Head of caudate nucleus (tissue), 42 donors: ENCODE measurements at places on chromosomes 3 and 15.

GRCh38 chr15:51185213-51186159 lies 90.8 kb upstream of the TNFAIP8L3 start:
- DNase-seq = no peak

DNA sequence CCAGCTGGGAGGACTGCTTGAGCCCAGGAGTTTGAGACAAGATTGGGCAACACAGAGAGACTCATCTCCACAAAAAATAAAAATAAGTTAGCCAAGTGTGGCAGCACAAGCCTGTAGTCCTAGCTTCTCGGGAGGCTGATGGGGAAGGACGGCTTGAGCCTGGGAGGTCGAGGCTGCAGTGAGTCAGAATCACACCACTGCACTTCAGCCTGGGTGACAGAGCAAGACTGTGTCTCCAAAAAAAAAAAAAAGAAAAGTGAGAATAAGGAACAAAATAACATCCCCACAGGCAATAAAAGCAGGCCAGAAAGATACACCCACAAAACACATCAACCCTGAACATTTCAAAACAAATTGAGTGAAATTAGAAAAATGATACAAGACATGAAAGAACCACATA lies 48.7 kb upstream of the OCA2 start:
- DNase-seq = no peak

DNA sequence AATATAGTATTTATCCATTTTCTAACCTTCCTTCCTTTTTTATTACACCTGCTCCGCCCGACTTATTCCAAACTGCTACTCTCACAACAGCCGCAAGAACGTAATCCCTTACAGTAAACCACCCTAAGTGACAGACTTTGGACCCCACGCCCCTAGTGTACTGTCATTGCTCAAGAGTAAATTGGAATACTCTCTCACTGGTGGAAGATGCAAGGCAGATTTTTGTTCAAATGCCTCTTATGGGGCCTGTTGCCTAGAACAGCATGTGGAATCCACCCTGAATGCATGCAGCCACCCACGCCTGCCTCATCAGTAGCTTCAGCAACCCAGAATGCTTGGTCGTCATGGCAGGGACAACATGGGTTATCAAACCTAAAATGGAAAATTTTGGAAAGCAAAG lies 226.2 kb upstream of the ST8SIA2 start:
- no peak for DNase-seq

DNA sequence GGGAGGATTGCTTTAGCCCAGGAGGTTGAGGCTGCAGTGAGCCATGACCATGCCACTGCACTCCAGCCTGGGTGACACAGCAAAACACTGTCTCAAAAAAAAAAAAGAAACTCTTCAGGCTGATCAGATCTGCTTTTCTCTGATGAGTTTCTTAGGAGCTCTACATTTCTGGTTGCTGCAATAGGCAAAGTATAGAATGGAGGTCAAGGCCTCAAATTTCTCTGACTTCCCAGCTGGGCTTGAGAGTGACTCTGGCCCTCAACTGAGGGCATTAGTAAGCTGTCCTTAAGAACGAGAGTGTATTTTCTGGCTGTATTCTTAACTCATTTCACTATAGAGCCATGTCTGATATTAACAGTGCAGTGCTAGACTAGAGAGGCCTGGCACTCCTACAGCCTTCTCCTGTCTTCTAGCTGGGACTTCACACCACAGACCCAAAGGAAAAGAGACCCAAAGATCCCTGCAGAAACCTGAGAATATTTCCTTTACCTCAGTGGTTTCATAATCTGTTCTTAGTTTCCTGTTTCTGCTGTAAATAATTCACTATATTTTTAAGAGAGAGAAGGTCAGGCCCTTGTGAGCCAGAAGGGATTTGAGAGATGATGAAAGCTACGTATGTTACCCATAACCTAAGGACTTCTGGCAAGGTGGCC lies 2.0 kb upstream of the NR1I2 start:
- DNase-seq = no peak

GRCh38 chr3:167102071-167102470 lies 278.0 kb downstream of the ZBBX start:
- DNase-seq = no peak

GRCh38 chr3:73029321-73029796 lies 32.1 kb upstream of the EBLN2 start:
- DNase-seq = no peak

- DNase-seq = no peak
Observed at GRCh38 chr3:173538410-173538809, 140.9 kb downstream of the NLGN1 start.

GRCh38 chr15:79967298-79968182 lies 3.5 kb downstream of the BCL2A1 start:
- DNase-seq = no peak

GRCh38 chr3:158792709-158793108 lies 9.1 kb upstream of the MFSD1 start:
- no peak for DNase-seq

DNA sequence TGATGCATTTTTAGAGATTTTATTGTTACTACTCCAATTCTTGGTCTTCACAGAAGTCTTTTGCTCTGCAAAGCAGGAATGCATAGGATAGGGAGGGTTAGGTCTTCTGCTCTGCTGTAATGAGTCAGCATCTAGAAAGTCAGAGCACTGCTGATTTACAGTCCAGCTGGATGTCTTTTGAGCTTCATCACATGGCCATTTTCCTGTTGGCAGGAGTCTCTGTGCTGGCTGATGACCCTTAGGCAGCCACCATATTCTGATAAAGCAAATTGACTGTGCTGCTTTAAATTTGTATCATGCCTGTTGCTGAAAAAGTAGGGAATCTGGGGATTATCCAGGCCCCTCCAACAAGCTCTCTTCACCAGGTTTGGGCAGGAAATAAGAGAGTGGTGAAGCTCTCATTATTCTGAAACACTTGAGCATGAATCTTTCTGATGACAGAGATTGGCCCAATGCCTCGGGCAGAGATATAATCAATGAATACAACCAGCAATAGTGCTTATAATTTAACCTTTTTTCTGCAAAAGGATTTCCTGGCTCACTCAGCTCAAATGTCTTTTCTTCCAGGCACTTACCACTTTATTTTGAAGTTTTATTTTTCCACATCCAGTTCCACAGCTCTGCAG lies 9.7 kb upstream of the CRBN start:
- no peak for DNase-seq

GRCh38 chr3:55540579-55540978 lies 53.5 kb upstream of the WNT5A start:
- no peak for DNase-seq

DNA sequence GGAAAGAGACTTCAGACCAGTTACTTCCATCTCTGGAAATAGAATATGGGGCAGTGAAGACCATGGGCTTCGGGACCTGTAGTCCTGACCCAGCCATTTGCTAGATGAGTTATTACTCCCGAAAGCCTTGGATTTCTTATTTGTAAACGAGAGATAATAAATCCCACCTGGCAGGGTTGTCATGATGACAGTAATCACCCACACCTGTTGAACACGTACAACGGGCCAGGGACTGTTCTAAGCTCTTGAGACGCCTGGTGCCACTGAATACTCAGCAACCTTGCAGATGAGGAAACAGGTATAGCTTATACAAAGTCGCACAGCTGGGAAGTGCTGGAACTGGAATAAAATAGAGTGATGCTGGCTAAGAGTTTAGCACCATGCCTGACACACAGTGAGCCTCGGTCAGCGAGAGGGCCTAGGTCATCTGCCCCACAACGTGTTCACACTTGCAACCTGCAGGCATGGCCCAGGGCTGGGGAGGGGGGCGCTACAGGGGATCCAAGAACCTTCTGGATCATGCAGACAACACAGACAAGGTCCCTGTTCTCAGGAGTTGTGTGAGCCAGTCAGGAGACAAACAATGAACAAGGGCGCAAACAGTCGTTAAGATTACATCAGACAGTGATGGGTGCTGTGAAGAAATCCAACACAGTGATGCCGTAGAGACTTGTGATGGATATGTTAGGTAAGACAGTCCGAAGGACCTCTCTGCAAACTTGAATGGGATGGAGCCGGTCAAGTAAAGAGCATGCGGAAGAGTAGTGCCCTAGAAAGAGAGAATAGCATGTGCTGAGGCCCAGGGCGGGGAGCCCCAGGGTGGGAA lies 89.2 kb downstream of the CORO2B start:
- peak; percentile 6 for DNase-seq

- peak; percentile 55 for DNase-seq
Observed at GRCh38 chr3:170622369-170623159, 36.7 kb upstream of the SLC7A14 start.

GRCh38 chr3:56059731-56060130 lies 408.5 kb downstream of the ERC2 start:
- no peak for DNase-seq

DNA sequence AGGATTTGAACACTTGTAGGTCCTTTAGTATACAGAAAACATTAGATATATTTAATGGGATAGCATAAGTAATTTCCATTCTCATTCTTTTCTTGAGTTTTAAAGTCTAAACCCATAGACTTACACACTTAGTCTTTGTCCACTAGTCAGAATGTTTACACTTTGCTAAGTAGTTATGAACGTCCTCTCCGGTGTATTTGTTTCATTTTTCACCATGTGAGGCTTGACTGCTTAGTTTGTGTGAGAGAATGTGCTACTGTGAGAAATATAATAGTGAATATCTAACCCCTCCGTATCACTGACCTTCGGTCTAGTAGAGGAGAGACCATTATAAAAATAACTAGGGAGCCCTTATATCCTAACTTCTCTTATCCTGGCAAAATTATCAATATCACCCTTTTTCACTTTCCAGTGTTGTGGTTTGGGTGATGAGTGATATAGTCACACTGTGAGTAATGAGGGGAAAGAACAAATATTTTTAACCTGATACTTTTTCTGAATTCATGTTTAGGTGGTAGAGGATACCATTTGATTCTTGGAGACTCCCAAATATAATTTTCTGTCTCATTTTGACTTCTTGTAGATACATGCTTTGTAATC lies 122.4 kb downstream of the UBE2E2 start:
- DNase-seq = no peak

- no peak for DNase-seq
Observed at GRCh38 chr15:78565951-78566774, 843 bp downstream of the CHRNA5 start.

DNA sequence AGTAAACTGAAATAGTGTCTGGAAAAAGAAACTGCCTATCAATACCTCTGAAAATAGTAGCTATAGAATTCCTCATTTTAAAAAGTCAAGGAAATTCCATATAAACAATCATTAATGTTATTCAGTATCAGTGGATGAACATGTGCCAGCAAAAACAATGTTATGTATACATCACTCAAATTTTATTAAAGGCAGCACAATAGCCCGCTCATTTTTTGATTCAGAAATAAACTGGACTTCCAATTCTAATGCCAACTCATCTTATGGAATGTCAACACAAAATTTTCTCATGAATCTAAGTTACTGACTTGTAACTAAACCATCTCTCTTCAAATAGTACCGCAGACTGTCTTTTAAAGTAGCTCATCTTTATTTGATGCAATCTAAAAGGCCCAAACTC lies 19.0 kb downstream of the THBS1 start:
- no peak for DNase-seq

DNA sequence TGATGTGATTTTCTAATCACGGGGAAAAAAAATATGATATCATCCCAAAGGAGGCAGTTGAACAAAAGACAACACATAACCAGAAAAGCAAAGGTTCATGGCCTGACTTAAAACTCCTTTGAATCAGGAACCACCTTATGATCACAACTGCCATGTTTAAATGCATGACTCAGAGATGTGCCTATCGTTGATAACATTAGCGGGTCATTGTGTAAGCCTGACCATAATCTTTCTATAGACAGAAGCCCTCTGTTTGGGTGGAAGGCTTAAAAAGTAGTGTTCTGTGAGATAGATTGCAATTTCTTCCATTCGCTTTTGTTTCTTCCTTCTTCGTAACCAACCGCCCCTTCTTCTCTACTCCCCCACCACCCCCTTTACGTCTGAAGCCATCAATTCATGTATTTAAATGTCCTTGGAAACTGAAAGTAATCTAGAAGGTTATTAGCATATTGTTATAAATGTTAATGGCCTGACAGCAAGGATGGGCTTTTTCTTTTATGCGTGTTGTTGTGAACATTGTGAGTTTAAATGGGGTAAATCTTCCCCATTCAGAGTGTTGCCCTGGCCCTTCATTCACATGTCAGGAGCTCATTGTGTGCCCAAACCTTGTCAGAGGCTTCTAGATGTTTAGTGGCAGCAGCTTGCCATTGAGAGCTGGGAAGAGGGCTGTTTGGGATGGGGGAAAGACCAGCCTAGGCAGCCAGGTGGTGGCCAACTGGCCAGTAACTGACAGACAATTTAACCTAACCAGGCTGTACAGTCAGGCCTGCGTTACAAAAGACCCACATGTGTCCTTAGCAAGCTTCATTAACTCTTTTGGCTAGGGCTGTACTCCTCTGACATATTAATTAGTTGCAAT lies 64.5 kb downstream of the EPHA3 start:
- DNase-seq = no peak

GRCh38 chr3:18633002-18633401 lies 207.9 kb upstream of the SATB1 start:
- DNase-seq = no peak

DNA sequence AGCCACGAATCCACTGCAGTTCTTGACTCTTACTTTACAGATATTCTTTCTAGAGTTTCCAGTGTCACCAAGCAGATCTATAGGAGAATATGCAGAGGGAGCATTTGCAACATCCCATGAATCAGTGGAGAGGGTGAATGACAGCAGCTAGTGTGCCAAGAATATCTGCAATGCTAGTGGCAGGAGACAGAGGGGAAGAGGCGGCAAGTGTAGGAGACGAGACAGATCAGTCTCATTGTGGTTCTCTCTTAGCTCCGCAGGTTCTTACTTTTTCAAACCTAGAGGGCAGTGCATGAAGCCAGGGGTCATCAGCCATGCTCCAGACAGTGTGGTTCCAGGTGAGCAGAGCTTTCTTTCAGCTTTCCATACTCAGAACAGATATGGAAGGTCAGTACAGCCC lies 744 bp downstream of the ZNF619 start:
- DNase-seq = no peak

- DNase-seq = no peak
Observed at GRCh38 chr3:73605412-73605811, 19.3 kb downstream of the PDZRN3 start.

DNA sequence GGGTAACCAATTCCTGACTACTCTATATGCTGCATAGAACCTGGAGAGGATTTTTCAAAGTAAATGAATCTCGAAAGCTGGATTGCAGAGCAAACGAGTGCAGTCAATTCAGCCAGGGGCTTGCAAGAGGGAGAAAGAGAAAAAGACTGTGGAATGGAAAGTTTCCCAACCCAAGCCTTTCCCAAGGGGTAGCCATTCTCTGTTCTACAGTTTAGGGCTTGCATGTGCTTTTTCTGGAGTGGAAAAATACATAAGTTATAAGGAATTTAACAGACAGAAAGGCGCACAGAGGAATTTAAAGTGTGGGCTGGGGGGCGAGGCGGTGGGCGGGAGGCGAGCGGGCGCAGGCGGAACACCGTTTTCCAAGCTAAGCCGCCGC lies 511 bp upstream of the RARB start:
- no peak for DNase-seq

DNA sequence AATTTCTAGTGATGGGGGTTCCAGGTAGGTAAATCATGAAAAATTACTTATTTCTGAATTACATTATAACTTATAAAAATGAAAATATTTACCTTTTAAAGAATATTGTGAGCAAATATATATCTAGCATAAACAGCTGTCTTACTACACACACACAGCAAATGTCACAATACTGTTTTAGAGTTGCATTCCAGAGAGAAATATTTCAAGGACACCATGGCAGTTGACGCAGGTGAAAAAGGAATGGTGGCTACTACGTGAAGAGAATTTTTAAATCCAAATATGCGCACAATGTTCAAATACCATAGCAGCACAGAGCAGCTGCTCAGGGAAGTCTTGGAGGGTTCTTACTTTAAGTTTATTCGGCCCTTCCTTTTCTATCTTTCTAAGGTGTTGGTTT lies 356.2 kb downstream of the CGGBP1 start:
- no peak for DNase-seq

- no peak for DNase-seq
Observed at GRCh38 chr3:56101576-56101975, 366.7 kb downstream of the ERC2 start.
